Brain microvascular endothelial cell (primary cell): ENCODE measurements at places on chromosomes 7 and 10.

DNA sequence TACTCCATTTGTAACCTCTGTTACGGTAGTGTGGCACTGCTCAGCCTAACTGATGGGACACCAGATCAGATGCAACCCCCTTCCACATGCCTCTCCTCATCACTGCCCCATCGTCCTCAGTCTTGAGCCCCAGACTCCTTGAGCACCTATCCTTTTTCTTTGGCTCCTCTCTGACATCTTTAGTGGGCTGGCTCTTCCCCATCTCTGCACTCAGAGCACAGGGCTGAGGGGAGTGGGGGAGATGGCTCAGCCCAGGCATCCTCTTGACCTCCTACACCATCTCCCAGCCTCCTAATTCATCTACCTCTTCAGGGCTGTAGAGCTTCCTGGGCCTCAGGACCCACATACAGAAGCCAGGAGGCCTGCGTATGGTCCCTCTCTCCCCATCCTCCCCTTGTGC lies 1.5 kb upstream of the POLM start:
- DNase-seq = no peak

GRCh38 chr10:29646238-29646902 lies 11.6 kb upstream of the SVIL start:
- DNase-seq = peak; percentile 75

DNA sequence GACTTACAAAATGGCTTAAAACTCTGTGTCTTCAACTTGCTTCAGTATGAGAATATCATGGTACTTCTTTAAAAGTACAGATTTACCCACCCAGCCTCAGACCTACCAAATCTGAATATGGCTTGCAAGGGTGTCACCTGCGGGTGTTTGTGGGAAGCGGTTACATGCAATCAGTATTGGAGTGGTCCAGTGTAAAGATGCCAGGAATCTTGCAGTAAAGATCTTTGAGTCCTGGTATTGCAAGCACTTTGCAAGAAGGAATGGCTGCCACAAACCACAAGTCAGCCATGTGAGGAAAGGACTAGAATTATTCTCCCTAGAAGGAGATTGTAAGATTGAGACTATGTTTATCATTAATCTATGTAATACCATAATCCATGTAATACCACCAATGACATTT lies 115.1 kb downstream of the PON1 start:
- DNase-seq = no peak

- DNase-seq = no peak
Measured at GRCh38 chr10:4748491-4749270, 77.3 kb upstream of the AKR1E2 start.

- DNase-seq = no peak
Measured at GRCh38 chr7:22378199-22378980, 21.4 kb upstream of the RAPGEF5 start.

DNA sequence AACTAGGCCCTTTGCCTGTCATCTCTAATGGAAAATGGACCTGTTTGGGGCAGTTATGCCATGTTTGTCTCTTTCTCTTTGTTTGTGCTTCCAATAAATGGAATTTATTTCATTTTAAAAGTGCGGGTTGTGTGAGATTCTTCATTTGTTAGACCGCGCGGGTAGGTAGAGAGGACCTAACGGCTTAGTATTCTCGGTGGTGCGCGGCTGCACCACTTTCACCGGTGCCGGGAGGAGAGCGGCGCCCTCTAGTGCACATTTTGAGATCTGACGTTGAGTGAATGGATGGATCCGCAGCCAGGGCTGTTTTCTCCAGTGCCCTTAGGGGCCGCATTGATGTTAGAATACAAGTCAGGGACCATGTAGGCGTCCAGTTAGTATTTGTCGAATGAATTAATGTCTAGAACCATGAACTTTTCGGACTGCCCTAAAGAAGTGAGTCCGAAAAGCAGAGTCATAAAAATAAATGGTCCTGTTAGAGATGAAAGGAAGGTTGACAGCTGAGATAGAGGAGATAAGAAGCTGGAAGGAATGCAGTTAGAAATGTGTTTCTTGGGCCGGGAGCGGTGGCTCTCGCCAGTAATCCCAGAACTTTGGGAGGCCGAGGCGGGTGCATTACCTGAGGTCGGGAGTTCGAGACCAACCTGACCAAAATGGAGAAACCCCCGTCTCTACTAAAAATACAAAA lies 29.3 kb upstream of the GIMAP8 start:
- peak; percentile 72 for DNase-seq

- DNase-seq = no peak
Measured at GRCh38 chr10:89785095-89785494, 83.7 kb downstream of the KIF20B start.

DNA sequence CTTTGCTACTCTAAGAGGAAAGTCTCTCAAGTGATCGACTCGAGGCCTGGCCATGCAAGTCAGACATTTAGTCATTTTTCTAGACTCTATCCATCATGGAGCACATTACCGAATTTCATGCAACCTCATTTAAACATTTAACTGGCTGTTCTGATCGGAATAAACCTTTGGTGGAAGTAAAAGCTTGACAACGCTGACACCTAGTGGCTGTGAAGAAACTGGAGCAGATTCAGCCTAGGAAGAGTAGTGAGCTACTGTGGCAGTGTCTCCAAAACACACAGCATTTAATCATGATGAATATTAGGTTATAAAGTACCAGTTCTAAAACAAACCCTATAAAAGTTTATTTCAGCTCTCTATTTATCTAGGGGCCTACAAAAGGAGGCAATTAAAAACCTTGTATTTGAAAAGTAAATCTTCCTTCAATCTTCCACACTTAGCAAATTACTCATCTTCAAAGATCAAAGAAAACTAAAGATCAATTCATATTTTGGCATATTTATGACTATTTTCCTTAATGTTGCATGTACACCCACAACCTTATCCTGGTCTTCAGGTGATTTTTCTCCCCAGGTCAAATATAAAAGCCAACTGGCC lies 175.0 kb downstream of the CTNNA3 start:
- DNase-seq = peak; percentile 53

DNA sequence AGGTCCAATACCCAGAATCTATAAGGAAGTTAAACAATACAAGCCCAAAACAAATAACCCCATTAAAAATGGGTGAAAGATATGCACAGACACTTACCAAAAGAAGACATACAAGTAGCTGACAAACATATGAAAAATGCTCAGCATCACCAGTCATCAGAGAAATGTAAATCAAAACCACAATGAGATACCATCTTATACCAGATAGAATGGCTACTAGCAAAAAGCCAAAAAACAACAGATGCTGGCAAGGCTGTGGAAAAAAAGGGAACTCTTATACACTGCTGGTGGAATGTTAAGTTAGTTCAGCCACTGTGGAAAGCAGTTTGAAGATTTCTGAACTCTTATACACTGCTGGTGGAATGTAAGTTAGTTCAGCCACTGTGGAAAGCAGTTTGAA lies 331.1 kb downstream of the KIF20B start:
- no peak for DNase-seq

- DNase-seq = no peak
Measured at GRCh38 chr7:95481271-95482165, 4.2 kb upstream of the ASB4 start.

DNA sequence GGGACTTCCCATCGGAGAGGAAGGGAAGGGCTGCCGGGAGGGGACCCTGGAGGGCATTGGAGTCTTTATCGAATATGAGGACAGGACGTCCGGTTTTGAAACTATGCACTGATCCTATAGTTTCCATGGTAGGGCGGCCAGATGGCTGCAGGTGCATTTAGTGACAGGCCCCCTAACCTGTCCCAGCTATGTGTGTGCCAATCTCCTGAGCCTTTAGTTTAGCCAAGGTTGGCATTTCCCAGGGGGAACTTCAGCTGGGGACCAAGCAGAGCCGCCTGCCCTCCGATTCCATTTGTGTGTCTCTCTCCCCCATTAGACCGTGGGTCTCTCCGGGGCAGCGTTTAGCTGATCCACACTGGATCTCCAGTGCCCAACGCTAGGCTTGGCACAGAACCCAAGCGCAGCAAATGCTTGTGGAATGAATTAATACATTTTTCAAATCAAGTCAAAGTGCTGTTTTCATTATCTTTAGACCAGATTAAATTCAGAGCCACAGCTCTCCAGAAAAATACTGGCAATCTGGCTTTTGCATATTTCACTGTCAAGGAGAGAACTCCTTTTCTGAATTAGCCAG lies 19.9 kb downstream of the TMEM270 start:
- DNase-seq = no peak

- peak; percentile 69 for DNase-seq
Measured at GRCh38 chr10:119090968-119091367, 10.4 kb upstream of the EIF3A start.

DNA sequence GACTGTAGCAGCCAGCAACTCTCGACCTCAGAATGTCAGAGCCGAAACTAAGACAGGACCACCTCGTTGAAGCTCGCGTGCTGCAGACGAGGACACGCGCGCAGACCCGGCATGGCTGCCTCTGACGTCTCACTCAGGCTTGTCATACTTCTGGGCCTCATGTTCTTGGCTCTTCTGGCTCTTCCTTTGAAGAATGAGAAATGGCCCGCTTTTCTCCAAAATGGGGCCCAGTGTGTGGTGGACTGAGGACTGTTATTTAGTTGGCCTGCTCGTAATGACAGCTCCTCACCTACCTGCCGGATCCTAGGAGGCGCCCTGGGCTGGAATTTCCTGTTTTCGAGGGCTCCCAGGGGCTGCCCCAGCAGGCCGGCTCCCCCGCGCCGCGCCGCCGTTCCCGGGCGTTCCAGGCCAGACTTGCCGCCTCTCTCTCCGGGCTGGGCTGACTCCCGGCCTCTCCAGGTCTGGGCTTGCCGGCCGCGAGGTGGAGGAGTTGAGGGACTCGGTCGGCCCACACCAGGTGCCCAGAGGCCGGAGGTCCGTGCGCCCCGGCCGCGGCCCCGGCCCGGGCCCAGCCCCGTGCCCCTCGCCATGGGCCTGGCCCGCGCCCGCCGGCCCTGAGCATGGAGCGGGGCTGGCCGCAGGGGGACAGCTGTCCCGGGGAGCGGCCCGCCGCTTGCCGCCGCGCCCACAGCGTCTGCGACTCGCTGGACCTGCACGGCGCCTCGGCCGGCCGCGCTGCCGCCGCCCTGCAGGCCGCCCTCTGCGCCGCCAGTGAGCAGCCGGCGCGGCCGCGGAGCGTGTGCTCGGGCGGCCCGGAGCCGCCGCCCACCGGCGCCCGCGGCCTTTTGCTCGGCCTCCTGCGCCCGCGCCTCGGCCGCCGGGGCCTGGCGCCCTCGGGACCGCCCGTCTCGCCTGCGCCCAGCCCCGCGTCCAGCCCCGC lies 28.1 kb downstream of the AGAP3 start:
- no peak for DNase-seq

DNA sequence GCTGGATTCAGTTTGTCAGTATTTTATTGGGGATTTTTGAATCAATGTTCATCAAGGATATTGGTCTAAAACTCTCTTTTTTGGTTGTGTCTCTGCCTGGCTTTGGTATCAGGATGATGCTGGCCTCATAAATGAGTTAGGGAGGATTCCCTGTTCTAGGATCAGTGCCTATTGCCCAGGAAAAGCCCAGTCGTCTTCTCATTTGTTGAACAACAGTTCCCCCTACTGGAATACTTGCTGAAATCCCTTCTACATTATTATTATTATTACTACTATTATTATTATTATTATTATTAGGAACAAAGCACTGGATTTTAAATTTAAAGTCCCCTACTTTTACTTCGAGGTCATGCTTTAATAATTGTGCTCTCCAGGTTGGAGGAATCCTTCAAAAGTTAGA lies 528.9 kb downstream of the MAGI2 start:
- DNase-seq = peak; percentile 20

GRCh38 chr10:21159669-21160068 lies 262.6 kb upstream of the NEBL start:
- DNase-seq = no peak

DNA sequence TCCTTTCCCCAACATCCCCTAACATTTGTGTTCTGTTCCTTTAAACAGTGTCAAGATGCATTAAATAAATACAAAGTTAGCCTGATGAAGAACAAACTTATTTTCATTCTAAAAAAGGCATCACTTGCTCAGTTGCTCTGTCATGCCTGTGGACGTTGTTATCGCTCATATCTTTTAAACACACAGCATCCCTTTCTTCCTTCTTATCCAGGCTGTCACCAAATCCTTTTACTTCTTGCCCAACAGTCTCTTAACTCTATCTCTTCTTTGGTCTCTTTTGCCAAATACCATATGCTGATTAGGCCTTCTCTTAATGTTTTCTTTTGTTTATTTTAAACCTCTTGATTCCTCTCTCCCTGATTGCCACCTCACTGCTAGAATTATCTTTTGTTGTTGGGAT lies 43.9 kb downstream of the DKK1 start:
- DNase-seq = peak; percentile 23

DNA sequence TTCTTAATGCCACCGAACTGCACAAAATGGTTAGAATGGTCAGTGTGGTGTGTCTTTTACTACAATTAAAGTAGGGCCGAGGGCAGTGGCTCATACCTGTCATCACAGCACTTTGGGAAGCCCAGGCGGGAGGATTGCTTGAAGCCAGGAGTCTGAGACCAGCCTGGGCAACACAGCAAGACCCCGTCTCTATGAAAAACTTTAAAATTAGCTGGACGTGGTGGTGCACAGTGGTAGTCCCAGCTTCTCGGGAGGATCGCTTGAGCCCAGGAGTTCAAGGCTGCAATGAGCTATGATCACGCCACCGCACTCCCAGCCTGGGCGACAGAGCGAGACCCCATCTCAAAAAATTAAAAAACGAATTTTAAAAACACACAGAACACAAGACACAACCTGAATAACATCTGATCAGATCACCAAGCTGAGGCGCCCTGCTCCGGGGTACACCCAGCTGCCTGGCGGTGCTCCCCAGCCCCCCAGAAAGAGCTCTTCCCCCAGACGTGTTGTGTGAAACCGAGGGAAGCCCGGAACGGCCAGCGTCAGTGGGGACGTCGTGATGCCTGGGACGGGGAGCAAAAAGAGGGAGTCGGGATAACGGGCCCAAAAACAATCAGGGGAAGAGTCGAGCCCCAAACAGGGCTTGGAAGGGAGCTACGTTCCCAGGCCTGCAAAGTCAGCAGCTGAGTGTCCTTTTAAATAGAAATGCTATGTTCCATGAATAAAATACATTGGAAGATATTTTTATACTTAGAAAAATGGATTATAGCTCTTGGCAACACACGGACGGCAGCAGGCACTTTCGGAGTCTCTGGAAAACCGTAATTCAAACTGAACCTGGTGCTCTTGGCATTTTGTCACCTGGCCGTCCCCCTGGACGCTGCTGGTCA lies 80.7 kb upstream of the PDGFA start:
- no peak for DNase-seq

DNA sequence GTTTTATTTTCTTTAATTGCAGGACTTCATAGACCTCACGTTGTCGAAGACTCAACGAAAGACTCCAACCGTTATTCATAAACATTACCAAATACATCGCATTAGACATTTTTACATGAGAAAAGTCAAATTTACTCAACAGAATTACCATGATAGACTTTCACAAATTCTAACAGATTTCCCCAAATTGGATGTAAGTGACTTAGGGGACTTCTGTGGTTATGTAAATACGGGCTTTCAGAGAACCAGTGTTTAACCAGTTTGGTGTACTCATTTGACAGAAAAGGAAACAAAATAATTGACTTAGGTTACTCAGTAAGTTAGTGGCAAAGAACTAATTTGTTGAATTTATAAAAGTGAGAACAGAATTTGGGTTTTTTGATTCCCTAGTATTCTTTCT lies 4.2 kb downstream of the GTPBP4 start:
- DNase-seq = no peak

GRCh38 chr7:77473229-77474005 lies 57.3 kb upstream of the GSAP start:
- DNase-seq = no peak

- DNase-seq = peak; percentile 64
Measured at GRCh38 chr7:138001529-138002095, at the start of gene CREB3L2. Gene CREB3L2 (minus strand): TSS chr7:138002086. CDS start chr7:138001705, 381 bp downstream.
